ENCODE measurements at places on chromosomes 6 and 20. TPM values are rescaled to one million over a fixed set of nuclear protein-coding genes. Genes with fewer than 3 reads are reported as not detected.

The BPI gene
- total RNA-seq: not detected

The SAPCD1 gene
- 0.64 TPM for total RNA-seq

The CALHM5 gene
- total RNA-seq: 0.12 TPM

The MUC22 gene
- 0.88 TPM for total RNA-seq

The PRDM13 gene
- not detected for total RNA-seq

The CFB gene
- 36.1 TPM for total RNA-seq

The BHLHE23 gene
- not detected for total RNA-seq

The CRISP2 gene
- not detected for total RNA-seq
